ENCODE measurements at places on chromosomes 7 and 10.

DNA sequence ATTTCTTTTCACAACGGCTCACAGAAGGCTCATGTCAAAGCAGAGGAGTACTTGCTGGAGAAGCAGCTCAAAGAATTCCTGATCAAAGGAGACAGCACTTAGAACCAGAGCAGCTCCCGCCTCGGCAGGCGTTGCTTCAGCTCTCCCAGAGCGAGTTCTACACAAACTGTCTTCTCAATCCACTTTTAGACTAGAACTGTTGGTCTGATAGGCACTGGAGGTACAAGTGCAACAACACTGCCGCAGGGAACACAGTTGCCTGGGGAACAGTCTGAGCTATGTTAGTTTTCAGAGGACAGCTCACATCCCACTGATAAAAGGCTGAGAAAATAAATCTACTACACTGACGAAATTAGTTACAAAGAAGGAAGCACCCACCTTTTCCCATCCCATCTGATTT lies 35.4 kb downstream of the CYTH3 start:
- no peak for DNase-seq

DNA sequence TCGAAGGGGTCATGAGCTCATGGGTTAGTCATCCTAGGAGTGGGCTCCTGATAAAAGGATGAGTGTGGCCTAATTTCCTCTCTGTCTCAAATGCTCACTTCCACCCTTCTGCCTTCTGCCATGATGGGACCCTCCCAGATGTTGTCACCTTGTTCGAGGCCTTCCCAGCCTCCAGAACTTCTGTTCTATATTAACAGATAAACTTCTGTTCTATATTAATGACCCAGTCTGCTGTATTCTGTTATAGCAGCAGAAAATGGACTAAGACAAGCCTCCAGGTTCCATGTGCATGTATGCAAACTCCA lies 583.2 kb downstream of the GLRX3 start:
- DNase-seq: no peak

GRCh38 chr10:60465801-60466200 lies 76.1 kb upstream of the ANK3 start:
- DNase-seq: no peak

DNA sequence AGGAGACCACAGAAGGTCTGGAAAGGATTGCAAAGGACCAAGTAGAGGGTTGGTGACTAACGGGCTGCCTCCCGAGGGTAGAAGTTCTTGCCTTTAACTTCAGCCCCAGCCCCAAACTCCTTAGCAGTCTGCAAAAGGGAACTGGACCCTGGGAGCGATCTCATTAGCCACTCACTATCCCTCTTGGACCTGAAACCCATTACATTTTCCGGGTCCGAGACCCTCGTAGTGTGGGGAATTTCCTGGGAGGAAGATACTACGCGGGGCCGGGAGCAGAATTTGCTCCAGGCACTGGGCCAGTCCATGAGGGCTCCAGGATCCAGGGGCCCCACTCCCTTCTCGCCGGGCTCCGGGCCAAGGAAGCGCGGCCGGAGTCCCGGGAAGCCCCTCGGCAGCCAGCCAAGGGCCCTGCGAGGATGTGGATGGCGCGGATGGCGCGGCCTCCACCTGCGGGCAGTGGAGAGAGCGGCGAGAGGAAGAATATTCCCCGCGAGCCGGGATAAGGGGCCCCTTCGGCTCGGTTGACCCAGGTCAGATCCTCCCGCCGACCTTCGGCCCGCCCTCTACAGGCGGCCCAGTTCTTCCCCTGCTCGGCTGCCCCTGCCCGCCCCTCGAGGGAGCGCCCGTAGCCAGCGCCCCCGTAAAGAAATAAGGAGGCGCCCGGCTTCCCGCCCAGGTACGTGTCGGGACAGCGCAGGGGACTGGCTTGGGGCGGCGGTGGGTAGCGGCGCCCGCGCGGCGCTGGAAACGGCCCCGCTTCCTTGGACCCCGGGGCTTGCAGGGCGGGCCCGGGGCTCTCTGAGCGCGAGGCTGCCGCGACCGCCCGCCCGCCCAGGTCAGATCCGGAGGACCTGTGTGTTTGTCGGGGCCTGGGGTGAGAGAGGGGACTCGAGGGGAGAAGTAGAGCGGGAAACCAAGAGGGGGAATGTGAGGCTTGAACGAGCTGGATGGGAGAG lies at the start of gene MYO3A:
TSS of gene MYO3A (plus strand) at position 577 of the 956 bp plus-strand sequence. CDS start 17,882 bp downstream, outside the sequence.
- no peak for DNase-seq

DNA sequence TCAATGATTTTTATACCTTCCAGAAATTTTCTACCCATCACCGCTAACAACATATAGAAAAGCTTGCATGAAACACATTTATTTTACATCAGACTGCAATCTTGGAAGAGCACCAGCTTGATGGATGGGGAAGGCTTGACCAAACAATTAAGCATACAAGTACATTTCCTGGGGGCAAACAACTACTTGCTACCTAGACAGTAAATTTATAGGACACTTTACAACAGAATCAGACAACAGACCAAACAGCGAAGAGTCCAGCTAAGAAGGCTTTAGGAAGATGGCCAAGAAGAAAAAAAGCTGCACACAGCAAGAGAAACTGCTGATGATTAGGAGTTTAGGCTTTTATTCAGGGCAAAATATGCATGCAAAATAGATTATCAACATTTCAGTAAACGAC lies 8.0 kb downstream of the AASS start:
- DNase-seq: no peak

- DNase-seq: no peak
Observed at GRCh38 chr7:135501402-135501801, 8.5 kb downstream of the CNOT4 start.

GRCh38 chr10:89588671-89589070 lies 53.3 kb upstream of the SLC16A12 start:
- DNase-seq: no peak

DNA sequence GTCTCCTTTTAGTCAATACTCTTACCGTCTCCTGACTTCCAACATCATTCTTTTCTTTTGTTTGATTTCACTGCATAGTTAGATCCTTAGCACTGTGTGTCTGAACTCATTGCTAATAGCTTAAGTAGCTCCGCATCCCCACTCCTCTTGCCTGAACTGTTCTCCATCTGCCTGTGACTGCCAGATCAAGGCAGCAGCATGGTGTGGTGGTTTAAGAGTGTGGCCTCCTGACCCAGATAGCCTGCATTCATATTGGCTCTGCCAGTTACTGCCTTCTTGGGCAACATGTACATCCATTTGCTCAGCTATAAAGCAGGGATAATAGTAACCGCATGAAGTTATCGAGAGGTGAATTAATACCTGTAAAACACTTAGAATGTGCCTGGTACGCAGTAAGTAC lies 50.8 kb downstream of the SUFU start:
- no peak for DNase-seq

DNA sequence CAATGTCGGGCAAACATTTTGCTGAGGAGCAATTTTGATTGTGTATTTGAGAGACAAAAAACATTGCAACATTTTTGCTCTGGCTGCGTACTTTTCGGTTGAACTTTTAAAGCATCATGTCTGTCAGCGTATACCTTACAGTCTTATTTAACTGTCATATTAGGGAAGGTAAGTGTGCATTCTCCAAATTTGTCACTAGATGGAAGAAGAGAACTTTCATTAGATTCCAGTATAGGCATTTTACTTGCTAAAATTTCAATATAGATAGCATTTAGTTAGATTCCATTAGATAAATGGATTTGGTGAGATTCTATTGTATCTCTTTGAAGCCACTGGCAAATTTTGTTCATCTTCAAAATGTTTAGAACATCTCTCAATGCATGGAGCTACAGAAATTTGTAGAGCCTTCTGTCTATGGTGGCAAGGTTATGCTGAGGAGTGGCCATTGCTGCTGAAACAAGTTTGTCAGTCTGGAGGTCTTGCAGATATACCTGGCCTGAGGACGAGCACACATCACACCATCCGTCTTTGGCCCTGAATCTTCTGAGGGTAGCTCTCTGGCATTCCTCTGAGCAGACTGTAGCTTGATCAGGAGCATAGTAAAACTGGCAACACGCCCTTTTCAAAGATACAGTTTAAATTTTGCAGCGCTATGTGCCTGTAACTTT lies 437.5 kb upstream of the MBL2 start:
- DNase-seq: no peak

All from activated T-cell treated with anti-CD3 and anti-CD28 coated beads for 24 hours (primary cell).